HT1080 (cell line): ENCODE measurements at places on chromosomes 2 and 18.

- no peak for DNase-seq
These were observed 27.8 kb upstream of the TBR1 start for GRCh38 chr2:161388146-161388779.

DNA sequence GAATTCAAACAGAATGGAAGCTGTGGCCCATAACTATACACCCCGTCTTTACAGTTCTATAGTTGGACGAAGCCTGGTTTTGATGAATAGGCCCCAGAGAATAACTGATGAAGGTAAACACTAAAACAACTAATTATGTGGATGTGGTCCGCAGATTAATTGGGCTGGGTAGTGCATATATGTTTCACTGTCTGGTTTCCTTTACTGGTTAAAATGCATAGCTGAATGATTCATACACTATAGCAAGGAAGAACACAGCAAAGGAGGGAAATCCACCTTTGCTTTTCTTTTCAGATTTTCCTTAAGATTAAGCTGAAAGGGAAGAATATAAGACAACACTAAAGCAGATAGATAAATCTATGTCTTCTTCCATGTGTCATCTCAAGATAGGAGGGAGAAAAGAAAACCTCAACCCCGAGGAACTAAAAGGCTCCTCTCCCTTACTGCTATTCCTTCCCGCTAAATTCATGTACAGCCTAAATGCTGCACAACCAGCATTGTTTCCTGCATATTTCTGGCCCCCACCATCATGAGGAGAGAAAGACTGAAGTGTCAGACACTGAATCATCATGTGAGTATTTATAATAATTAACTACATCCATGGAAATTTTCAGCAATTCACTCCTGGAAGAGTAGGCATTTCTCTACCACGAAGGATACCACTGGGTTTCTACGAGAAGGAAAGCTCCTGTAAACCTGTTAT lies 297.1 kb upstream of the CCDC68 start:
- DNase-seq = peak; percentile 16

DNA sequence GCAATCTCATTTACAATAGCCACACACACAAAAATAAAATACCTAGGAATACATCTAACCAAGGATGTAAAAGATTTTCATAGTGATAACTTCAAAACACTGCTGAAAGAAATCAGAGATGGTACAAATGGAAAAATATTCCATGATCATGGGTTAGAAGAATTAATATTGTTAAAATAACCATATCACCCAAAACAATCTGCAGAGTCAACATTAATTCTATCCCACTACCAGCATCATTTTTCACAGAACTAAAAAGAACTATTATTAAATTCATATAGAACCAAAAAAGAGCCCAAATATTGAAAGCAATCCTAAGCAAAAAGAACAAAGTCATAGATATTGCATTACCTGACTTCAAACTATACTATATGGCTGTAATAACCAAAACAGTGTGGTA lies 50.4 kb downstream of the ZNF385B start:
- DNase-seq = no peak

- no peak for DNase-seq
These were observed 907 bp downstream of the FHL2 start for GRCh38 chr2:105397953-105398335.

DNA sequence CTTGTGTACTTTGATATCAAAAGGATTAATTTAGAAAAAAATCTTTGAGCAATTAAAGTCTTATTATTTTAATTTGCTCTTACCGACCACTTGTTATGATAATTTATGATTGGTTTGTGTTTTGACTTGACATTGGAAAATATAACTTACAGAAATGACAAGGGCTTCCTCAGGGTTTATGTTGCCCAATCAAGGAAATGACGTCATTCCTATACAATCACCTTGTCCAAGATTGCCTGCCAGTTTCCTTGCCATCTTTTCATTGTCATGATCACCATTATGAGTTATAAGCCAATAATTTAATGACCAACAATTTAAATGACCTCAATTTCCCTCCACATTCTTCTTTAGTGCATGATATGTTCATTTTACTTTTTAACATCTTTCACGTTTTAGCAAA lies 351.8 kb upstream of the TMEFF2 start:
- peak; percentile 58 for DNase-seq

- DNase-seq = no peak
These were observed 119.6 kb upstream of the MSTN start for GRCh38 chr2:190182071-190182524.

- peak; percentile 12 for DNase-seq
These were observed 163.0 kb upstream of the NOSTRIN start for GRCh38 chr2:168639441-168639898.

- no peak for DNase-seq
These were observed 4.9 kb downstream of the KIF1A start for GRCh38 chr2:240814946-240815760.

GRCh38 chr2:213723707-213724106 lies 439.4 kb downstream of the SPAG16 start:
- DNase-seq = no peak

DNA sequence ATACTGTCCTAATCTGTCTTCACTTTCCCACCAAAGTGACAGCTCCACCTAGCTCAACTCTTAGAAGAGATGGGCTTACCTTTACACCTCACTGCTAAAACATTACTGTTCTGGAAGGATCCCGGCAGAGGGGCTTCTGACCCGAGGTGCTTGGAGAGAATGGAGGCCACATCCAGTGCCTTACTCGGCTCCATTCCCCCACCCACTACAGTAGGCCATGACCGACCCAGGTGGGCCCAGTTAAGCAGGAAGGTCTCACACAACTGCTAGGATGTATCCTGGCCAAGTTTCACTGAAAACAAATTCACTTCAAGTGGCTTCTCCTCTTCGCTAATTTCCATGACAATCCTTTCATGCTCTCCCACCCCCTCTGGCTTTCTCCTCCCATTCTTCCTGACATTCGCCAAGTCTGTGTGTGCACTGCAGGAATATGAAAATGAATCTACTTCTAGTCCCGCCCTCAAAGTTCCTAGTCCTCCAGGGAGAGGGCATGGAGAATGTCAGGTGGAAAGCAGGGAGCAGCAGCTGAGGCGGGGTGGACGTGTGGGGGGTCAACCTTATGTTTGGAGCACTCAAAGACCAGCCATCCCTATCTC lies 11.8 kb downstream of the WIPF1 start:
- no peak for DNase-seq

GRCh38 chr18:59492756-59493421 lies 133.8 kb upstream of the LMAN1 start:
- no peak for DNase-seq

- DNase-seq = no peak
These were observed 163.2 kb upstream of the CYRIA start for GRCh38 chr2:16828828-16829160.

DNA sequence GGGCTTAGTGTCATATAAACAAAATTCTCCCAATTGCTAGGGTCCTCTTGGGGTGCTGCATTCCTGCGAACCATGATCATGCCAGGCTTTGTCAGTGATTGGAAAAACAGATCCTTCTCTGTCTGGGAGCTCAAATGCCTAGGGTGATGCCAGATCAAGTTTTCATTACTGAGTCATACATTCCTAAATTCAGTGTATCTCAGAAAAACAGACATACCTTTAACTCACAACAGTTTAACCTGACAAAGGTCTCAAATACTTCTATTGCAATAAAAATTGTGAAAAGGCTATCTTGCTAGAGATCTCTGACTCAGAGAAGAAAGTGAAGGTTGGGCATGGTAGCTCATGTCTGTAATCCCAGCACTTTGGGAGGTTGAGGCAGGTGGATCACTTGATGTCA lies 86.9 kb downstream of the SH3YL1 start:
- peak; percentile 34 for DNase-seq

DNA sequence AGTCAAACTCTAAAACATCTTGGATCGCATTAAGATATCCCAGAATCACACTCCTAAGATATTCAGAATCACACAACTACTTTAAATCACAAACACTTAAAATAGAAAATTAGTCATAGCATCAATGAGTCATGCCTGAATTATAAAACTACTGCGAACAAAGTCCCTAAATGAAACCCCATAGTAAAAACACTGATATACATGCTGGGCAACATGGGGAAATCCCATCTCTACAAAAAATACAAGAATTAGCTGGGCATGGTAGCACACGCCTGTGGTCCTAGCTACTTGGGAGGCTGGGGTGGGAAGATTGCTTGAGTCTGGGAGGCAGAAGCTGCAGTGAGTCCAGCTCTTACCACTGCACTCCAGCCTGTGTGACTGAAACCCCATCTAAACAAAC lies 101.7 kb downstream of the COBLL1 start:
- peak; percentile 76 for DNase-seq

DNA sequence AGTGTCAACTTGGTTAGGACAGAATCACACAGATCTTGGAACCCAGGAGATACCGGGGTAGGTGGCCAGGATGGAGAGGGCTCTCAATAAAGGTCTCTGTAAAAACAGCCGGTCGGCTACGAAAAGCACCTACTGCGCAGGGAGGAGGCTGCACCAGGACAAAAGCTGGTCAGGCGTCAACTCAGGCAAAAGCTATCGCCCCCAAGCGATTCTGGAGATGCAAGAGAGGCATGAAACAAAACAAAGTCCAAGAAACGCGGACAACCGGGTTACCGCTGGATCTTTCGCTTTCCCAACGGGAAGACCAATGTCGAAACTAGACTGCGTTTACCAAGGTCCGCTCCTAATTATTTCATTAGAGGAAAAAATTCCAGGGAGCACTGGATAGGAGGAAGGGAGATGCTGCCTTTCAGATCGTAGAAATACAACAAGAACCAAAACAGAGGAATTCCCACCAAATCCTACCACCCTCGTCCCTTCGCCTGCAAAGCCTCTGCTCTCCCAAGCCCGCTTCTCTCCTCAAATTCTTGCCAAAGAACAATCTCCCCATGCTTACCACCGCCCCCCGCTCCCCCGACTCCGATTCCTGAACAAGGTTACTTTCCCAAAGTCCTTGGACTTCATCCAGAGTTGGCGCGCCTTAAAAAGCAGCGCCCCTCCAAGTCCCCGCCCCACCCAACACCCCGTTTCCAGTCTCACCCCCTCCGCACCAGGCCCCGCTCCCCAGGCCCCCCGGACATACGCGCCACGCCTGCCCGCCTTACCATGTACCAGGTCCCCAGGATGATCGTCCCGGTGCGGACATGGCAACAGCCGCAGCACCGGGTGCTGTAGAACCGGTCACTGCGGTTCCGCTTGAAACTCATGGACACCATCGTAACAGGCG lies 539 bp downstream of the LAPTM4A start:
- peak; percentile 66 for DNase-seq

GRCh38 chr2:11592671-11593574 lies 59.1 kb downstream of the GREB1 start:
- DNase-seq = no peak

GRCh38 chr2:102578376-102578775 lies 41.0 kb upstream of the SLC9A2 start:
- no peak for DNase-seq

DNA sequence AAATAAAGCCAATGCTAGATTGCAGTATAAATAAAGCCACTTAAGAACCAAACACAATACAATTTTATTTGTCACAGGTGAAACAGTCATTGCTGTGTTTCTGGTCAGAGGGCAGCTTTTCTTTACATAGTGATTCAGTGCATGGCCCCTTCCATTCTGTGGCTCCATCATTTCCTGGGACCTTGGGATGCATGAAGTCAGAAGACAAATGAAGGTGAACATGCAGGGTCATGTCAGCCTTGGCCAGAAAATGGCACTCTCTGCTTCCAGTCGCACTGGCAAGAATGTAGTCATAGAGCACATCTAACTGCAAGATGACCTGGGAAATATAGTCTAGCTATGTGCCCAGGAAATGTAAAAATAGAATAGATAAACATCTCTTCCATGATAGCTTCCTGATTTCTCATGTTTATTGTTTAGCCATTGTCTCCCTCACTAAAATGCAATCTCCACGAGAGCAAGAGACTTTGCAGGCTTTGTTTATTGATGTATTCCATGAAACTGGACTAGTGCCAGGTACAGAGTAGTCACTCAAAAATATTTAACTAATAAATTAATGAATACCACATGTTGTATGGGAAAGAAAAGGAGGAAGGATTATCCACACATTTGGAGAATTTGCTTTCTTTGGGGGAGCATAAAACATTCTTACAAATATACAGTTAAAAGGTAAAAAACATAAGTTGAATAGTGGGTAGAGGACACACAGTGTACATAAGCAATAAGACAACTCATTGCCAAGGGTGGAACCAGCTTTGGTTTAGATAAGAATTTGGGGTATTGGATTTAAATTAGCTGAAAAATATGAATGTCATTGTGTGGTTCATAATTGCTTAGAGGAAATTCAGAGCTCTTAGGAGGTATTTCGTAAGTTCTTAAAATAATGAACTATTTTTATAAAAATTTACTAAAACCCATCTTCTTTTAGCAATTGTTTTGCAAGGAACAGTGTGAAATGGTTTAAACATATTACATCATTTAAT lies 343.8 kb downstream of the PID1 start:
- DNase-seq = peak; percentile 34
